Kidney (tissue), 22 donors: ENCODE measurements at places on chromosomes 12 and 14.

- peak; percentile 83 for DNase-seq
Measured at GRCh38 chr12:94650143-94651056, at the start of gene TMCC3. TMCC3 (minus strand) TSS chr12:94650557; CDS start chr12:94650430, 127 bp downstream.

- DNase-seq: no peak
Measured at GRCh38 chr12:49403971-49404450, 36.7 kb downstream of the SPATS2 start.

DNA sequence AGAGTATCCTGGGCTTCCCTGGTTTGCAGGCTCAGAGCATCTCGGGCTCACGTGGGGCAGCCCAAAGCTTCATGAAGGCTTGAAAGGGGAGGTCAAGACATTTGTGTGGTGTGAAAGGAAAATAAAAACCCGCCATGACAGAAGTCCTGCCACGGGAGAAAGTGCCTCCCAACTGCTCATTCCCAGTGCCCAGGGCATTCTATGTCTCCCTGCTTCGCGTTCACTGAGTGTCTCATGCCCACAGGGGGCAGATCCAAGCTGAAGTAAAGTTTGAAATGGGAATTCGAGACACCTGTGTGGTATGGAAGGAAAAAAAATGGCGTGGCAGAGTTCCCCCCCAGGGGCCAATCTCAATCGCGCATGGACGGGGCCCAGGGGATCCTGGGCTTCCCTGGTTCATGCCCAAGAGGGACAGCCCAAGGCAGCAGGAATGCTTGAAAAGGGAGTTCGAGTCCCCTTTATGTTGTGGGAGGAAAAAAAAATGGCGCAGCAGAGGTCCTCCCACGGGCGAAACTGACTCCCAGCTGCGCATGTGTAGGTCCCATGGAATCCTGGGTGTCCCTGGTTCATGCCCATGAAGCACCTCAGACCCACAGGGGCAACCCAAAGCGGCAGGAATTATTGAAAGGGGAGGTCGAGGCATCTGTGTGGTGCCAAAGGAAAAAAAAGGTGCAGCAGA is 576.7 kb downstream of the ALG10 start:
- no peak for DNase-seq

DNA sequence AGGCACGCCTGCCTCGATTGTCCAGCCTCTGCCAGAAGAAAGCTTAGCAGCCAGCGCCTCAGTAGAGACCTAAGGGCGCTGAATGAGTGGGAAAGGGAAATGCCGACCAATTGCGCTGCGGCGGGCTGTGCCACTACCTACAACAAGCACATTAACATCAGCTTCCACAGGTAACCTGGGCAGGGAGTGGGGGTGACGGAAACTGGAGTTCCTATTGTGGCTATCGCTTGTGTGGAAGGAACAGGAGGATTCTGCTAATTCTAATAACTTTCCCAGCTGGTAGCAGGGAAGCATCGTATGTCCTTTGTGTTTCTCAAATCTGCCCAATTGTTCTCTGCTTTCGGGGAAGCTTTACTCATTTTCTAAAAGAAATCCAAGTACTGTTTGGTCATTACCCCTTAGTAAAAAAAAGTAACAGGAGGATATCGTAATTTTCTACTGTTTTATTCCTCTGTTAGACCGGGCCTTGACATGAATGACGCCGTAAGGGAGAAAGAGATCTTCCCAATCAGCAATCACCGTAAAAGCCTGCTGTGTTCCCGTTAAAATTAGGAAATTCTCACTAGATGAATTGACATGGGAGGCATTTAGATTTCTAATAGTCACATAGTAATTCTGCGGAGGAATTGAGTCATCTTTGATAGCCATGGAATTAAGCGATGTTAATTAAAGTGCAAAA is 449 bp downstream of the THAP2 start:
- DNase-seq: no peak

- DNase-seq: no peak
Measured at GRCh38 chr12:12628013-12628412, 16.3 kb downstream of the CREBL2 start.

GRCh38 chr12:80100591-80100990 is 1.3 kb downstream of the OTOGL start:
- DNase-seq: no peak

DNA sequence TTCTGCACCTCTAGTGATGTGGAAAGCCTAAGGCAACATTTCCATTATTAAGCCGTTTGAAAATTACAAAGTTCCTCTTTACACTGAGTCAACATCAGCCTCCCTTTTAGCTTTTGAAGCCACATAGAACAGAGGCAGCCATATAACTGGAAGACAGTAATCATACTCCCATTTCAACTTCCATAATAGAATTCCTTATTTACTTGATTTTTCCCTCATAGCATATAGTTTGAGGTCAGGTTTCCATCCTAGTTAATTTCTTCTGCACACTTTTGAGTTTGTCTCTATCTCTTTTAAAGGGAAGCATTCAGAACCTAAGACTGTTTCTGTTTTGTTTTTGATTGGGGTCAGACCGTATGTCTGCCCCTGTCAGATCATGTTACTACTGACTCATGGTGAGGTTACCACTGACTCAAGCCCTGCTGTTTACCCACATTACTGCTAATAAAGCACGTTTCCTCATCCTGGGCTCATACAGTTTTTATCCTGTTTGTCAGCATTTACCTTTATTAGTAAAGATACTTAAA is 161.0 kb downstream of the SLC38A4 start:
- no peak for DNase-seq

- DNase-seq: no peak
Measured at GRCh38 chr14:72060460-72060859, 128.2 kb downstream of the RGS6 start.

DNA sequence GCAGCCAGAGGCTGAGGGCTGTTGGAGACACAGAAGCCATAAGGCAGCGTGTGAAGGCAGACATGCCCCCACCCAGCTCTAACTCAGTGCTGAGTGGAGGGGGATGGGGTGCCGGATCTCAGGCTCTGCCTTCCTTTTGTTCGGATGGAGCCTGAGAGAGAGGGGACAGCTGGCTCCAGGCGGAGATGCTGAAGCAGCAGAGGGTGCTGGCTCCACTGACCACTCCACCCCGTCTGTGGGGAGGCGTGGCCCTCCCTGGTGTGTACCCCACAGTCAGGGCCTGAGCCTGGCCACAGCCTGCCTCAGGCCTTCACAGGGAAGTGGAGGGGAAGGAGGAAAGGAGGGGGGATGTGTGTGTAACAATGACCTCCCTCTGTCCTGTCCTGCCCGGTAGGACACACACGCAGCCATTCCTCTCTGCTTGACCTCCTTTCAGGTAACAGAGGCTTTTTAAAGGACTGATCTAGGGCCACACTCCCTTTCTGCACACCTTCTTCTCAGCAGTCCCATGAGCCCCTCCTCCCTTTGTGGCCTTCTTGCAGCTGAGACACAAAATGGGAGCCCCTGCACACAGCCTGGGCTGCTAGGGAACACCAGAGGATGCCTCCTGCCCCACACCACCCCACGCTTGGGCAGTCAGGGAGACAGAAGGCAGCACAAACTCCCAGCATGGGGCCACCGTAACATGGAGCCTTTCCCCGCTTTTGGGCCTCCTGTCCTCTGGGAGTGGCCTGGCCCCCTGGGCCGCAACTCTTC is 9.6 kb upstream of the ENDOU start:
- peak; percentile 50 for DNase-seq

GRCh38 chr14:90831821-90832220 is 15.6 kb upstream of the TTC7B start:
- DNase-seq: peak; percentile 45
